ENCODE measurements at places on chromosomes 1 and 21.

DNA sequence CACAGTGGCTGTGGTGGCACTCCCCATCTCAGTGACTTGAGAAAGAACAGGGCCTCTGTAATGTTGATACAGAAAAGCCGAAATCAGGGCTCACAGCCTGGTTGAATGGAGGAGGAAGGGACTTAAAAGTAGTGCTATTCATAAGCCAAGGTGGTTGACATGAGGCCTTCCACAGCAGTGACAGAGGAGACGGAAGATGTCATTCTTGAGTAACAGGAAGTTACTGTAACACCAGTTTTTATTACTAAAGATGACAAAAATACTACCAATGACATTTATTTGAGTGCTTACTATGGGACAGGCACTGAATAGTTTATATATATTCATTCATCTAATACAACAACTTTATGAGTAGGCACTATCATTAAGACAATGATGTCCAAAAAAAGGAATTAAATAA, 52.8 kb upstream of the GNG12 start:
- no peak for DNase-seq

DNA sequence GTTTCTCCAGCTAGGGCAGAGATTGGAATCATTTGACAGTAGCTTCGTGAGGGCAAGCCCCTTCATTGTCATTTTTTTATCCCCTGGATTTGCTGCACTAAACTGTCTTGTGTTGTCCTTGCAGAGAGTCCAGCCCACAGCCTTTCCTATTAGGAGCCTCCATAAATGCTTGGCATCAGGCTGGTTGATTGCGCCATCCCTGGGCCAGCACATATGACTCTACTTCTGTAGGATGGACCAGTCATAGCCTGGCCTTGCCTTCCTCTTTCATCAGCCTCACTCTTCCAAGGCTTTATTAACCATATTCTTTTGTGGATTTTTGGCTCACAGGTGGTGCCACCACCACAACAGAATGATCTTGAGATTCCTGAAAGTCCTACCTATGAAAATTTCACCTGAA, 31.4 kb downstream of the LY9 start:
- DNase-seq: no peak

DNA sequence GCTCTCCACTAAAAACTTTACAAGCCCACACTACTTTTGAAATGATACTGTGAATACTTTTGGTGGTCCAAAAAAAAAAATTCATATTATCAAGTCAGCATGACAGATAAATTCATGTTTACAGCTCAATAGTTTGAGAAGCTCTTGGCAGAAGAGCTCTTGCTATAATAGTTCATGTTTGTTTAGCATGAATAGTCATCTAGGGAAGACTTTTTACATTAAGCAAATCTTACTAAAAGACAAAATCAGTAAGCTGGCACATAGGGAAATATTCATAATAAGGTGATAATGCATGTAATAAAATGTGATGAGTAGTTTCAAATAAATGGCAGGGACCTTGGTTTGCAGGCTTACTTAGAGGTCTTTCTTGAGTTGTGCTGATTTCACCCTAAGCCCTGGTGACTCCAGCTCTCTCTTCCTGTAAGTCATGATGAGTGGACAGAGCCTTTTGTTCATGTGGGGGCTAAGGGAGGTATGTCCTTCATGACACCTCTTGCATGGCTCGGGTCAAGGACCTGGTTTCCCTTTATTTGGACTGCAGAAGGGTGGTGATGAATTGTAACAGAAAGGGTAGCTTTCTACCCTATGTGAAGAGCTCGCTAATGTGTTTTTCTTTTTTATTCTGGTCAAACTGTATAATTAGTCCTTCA, 166.7 kb downstream of the GABPA start:
- DNase-seq: no peak

DNA sequence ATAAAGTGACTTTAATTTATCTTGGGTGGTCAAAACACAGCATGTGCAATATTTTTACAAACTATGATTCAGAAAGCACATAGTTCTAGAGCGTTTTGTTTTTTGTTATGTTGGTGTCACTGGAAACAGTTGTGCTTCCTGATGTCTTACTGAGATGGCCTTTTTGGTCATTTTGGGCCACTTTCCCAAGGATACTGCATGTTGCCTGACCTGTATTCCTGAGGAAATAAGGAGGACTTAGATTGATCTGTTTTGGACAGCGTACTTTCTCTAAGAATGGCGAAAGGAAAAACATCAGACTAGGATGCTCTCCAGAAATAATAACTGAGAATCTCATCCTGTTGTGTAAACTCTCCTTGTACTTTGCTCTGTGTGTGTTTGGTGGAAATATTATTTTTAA, 451.2 kb downstream of the USP25 start:
- no peak for DNase-seq

- DNase-seq: no peak
Observed at GRCh38 chr1:195150768-195151167, 1457.5 kb downstream of the KCNT2 start.

- DNase-seq: no peak
Observed at GRCh38 chr1:167206166-167206835, 14.4 kb upstream of the POU2F1 start.

GRCh38 chr21:36707763-36708285, 8.9 kb downstream of the SIM2 start:
- no peak for DNase-seq

GRCh38 chr21:29649406-29649814, 290.4 kb downstream of the GRIK1 start:
- DNase-seq: peak; percentile 94

DNA sequence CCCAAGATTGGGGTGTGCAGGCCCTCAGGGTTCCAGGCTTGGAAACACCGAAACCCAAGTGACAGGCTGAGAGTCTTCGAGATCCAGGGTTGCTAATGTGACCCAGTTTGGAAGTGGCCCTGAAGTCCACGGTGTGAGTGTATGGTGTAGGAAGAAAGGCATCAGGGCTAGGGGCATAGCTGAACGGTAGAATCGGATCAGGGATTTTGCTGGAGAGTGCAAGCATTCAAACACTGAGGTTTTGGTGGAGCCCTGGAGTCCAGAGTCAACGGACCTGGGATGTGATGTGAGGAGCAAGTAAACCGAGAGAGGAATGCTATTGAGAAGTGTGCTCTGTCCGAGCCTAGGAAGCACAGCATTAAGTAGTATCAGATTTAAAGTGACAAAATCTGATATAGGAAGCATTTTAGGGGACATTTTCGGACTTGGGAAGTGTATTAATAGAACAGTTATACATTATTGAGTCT, 958 bp downstream of the NFYC start:
- no peak for DNase-seq

DNA sequence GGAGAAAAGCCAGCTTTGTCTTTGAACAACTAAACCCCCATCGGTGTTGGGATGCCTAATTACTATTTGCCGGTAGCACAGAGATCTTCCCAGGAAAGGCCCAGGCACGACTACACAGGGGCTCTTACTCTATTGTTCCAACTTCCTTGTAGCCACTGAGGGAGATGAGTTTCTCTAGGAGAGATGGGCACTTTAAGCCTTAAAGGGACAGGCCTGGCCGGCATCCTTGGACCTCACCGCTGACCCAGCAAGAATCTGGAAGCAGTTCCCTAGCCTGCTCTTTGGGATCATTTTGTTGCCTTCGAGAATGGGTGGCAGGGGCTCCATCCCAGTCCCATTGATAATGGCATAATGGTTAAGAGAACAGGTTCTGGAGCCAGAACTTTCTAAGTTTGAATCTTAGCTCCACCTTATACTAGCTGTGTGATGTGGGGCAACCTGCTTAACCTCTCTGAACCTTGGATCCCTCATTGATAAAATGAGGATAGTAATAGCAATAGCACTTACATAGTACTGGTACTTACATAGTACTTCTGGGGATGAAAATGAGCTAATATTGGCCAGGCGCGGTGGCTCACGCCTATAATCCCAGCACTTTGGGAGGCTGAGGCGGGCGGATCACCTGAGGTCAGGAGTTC, 239.1 kb upstream of the TMEM51 start:
- no peak for DNase-seq

- no peak for DNase-seq
Observed at GRCh38 chr21:30979054-30979453, 59.2 kb downstream of the KRTAP19-8 start.
